ENCODE measurements at places on chromosomes 6 and 20. TPM values are rescaled to one million over a fixed set of nuclear protein-coding genes. Genes with fewer than 3 reads are reported as not detected.

Gene MYCT1
- 31.2 TPM for total RNA-seq

Gene TMC2
- total RNA-seq: 0.30 TPM

DNA sequence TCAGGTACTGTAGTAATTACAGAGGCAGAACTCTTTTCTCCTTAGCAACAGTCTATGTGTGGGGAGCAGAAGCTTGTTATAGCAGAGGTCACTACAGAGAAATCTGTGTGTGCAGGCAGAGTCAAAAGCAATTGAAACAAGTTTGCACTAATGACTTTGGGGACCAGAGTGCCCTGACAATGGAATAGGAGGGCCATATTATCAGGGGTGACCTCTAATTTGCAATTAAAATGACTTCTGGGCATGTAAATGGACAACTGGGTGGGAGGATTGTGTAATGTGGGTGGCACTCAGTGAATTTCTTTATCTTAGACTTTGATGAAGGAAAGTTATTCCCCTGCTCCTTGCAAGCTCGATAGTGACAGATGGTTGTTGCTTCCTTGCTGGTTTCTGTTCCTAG is 127.2 kb downstream of the PLCB4 start:
- DNase-seq: no peak

DNA sequence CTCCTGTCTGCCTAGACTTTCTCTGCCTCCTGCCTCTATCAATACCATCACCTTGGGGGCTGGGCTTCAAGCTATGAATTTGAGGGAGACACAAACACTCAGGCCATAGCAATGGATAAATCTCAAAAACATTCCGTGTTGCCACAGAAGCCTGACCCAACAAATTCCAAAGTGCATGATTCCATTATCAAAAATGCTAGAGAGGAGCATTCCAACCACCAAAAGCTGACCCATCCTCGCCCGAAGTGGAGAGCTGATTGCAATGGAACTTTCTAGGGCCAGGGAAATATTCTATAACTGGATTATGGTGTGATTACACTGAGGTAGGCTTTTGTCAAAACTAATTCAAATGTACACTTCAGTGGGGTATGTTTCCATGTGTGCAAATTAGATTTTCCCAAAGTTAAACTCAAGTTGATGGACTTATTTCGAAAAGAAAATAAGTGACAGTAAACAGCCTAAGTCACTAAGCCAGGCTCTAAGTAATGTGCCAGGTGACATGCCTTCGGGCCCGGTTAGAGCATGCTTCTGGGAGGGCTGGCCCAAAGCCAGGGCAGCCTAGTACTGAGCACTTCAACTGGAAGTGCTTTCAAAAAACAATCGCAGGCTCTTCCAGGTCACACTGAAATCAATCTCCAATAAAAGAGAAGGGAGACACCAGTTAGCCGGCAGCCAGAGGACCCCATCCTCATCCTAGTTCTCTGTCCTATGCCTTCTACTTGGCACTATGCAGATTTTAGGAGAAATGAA is 142.3 kb downstream of the TBXT start:
- no peak for DNase-seq

All from tibial nerve (tissue), 4 donors.